ENCODE measurements at places on chromosomes 12 and 14.

- peak; percentile 28 for DNase-seq
Measured at GRCh38 chr14:69580009-69580577, 5.4 kb upstream of the CCDC177 start.

DNA sequence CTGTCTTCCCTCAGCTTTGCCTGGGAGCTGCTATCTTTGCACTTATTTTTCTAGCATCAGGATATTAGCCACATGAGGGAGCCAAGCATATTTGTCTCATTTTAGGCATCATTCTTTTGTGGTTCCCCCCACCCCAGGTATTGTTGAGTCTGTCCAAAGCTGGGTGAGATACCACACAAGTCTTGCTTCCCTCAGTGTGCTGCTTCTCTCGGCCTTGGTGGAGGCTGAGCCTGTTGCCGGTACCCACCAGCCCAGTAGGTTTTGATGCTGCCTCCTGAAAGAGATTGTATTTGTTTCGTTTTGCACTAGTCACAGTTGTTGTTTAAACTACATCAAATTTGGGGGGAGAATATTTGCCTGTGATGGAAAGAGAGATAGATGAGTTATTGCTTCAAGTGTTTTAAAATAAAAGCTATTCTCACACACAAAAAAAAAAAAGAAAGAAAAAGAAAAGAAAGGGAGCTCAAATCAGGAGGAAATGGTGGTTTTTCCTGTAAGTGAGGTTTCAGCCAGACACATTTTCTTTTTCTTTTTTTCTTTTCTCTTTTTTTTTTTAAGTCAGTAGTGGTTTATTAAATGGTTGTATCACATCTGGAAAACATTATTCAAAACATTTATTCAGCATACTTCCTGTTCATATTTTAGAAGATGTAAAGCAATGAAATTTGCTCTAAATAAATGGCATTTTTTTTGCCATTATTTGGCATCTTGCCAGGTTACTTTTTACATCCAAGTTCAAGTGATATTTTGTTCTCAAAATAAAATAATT is 58.5 kb downstream of the SLC4A8 start:
- DNase-seq: no peak

DNA sequence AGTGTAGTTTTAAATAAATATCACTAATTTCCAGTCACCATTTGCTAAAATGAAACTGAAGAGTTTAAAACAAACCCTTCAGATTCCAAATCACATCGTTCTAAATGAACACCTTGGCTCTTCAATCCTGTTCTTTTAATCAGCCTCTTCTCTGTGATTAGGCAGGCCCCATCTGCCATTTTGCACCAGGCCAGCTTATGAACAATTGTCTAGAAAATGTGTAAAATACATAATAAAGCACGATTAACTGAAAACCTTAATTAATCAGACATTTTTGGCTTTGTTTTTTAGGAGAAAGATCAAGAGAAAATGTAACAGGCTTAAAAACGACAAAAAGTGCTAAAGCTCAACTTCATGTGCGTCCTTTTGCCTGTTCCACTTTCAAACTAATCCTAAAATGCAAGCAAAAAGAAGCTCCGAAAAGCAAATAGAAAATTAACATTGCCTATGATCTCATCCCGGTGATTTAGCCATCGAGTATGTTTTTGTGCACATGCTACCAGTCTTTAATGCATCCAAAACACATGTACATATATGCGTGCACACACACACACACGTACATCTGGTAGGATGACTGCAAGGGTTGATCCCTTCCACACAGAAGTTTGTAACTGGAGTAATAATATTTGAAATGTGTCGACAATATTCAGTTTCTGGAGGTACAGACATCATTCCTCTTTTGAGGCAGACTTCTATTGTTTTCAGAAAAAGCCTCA is 288.6 kb downstream of the FOXN3 start:
- DNase-seq: no peak

- DNase-seq: no peak
Measured at GRCh38 chr12:132773077-132773955, 11.7 kb upstream of the ANKLE2 start.

DNA sequence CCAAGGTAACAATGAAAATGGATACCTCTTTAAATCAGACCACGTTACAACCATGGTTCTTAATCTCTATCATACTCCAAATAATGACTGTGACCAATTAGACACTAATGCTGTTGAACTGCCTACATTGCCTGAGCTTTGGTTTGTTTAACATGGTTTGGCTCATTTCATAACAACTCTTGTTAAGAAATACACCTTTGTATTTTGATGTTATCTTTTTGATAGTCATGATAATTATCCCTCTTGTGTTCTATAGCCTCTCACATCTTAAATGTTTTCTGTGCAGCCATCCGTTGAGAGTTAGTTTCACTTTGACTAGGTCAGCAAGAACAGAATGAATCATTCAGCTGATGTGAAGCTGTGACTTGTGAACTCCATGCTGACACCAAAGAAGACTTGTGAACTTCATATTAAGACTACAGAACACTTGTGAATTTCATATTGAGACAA is 75.5 kb upstream of the RERGL start:
- DNase-seq: no peak

Data from SHP77 treated with DMSO at 0.1 percent for 48 hours (cell line).